ENCODE measurements at places on chromosomes 7 and 10. TPM values are rescaled to one million over a fixed set of nuclear protein-coding genes. Genes with fewer than 3 reads are reported as not detected.
A peak's percentile ranks its signal among the peaks of the same experiment; 100 is the strongest.

DNA sequence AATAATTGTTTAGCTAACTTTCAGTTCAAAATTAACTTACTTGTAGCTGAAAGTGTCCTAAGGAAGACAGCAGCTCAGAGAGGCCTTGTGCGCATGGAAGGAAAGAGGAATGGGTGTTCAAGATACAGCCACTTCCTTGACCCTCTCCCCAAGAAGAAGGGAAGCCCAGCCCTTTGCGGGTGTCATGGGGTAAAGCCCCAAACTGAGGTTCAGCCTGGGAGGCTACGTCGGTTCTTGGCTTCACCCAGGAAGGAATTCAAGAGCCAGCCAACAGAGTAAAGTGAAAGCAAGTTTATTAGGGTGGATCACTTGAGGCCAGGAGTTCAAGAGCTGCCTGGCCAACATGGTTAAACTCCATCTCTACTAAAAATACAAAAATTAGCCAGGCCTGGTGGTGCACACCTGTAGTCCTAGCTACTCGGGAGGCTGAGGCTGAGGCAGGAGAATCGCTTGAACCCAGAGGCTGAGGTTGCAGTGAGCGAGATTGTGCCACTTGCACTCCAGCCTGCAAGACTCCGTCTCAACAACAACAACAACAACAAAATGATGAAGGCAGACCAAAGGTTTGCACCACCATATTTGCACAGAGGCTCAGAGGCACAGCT is 15.9 kb downstream of the GPRIN2 start:
- peak; percentile 31 for DNase-seq

GRCh38 chr10:3185386-3185785 is 12.8 kb upstream of the PITRM1 start:
- no peak for DNase-seq

DNA sequence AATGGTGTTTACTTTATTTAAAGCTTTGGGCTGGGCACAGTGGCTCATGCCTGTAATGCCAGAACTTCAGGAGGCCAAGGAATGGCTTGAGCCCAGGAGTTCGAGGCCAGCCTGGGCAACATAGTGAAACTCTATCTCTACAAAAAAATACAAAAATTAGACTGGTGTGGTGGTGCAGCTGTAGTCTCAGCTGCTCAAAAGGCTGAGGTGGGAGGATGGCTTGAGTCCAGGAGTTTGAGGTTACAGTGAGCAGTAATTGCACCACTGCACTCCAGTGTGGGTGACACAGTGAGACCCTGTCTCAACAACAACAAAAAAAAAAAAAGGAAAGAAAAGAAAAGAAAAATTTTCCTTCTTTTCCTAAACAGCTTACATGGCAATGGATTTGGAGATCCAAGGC is 22.0 kb downstream of the SLC16A9 start:
- no peak for DNase-seq

GRCh38 chr7:1845536-1846311 is 175.6 kb downstream of the ELFN1 start:
- peak; percentile 9 for DNase-seq

- no peak for DNase-seq
Measured at GRCh38 chr10:15843695-15844094, 16.6 kb downstream of the MINDY3 start.

- no peak for DNase-seq
Measured at GRCh38 chr10:117311261-117311660, 64.0 kb downstream of the PDZD8 start.

DNA sequence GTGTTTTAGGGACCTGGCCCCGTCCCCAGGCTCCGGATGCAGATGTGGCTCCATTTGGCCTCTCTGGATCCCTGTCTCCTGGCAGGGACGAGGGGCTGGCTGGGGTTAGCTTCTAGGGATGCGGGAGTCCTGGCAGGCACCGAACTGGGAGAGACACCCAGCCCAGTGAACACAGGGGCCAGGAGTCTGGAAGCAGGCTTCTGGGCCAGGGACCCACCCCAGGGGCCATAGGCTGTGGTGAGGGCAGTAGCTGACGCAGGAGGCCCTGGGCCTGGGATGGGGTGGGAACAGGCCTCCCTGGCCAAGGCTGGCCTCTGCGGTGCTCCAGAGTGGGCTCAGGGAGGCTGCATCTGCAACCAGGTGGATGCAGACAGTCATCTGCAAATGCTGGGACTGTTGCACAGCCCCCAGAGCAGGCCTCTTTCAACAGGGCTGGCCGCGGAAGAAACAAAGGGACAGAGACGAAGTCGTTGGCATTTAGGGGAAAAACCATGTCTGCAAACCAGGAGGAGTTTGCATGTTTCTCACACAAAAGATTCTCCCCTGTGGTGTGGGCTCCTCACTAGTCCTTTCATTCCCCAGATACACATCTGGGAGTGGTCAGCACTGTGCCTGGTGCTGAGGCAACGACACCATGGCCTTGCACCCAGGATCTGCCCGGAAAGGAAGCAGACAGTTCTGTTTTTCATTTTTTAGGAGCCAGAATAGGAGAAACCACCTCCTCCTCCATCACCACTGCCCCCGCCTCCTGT is 36.4 kb upstream of the ZNF488 start:
- DNase-seq = no peak

GRCh38 chr10:27783660-27784059 is 38.0 kb upstream of the MKX start:
- DNase-seq = no peak

DNA sequence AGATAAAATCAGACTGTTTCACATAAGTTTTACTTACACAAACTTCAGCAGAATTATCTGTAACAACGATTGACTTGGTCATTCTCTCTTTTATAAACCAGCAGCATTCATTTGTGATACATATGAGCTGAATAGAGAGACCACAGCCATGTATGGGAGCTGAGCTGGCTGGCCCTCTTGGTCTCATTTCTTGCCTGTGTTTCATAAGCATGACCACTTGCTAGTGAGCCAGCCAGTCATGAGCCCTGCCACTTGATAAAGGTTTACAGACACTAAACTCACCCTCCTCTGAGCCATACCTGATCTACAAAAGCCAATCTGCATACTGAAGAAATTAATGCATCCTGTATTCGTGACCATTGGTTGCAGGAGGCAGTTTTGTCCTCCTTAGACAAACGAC is 82.1 kb downstream of the PKD1L1 start:
- DNase-seq = no peak

- DNase-seq = no peak
Measured at GRCh38 chr10:108957681-108958080, 965.6 kb downstream of the XPNPEP1 start.

DNA sequence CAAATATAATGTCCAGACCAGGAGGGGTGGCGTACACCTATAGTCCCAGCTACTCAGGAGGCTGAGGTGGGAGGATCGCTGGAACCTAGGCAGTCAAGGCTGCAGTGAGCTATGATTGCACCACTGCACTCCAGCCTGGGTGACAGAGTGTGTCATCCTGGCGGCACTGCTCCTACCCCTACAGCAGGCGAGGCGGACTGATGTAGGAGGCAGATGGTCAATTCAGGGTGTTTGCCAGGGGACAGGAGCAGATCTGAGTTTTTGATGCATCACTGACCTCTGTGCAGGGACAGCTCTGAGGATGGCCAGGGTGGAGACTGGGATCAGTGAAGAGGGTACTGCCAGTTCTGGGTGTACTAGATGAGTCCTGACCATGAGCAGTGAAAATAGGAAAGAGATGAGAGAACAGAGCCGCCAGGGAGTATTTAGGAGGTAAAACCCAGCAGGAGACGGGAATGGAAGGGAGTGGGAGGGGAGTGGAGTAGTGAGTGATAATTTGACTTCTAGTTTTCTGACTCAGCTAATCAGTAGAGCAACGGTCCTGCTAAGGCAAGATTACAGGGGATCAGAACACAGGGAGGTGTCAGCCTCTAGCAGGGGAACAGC is 75.3 kb downstream of the HIP1 start:
- no peak for DNase-seq

DNA sequence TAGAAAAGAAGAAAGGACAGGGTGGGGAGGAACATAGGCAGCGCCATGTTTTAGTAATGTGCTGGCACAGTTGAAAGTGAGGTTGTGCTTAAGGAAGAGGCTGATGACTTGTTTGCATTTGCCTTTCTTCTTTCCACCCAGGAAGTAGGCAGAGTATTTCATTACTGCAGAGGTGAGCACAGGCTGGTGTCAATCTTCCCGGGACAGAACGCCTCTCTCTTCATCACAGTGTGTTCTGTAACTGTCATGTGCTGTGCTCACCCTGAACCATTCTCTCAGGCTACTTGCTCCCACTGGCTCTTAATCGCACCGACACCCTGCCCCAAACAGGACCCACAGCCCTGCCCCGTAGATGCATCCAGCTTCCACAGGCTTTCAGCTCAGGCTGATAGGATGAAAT is 135.8 kb upstream of the YAE1 start:
- DNase-seq = no peak

DNA sequence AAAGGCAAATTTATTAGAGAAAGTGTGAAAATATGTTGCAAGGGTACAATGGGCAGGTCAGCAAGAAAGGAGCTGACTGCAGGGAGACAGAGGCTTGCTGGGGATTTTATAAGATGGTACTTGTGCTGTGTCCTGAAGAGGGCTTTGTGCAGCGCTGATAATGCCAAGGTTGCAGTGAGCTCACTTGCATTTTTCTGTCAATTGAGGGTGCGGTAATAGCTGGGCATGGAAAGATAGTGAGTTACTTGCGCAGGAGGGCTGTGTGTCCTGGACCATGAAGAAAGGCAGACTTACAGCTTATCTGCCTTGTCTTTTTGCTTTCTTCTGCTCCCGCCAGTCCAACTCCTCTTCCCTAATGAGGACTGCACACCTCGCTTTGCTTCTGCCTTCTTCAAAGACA is 12.5 kb downstream of the CDC123 start:
- no peak for DNase-seq

- DNase-seq = no peak
Measured at GRCh38 chr10:102275343-102275742, 30.0 kb downstream of the GBF1 start.

DNA sequence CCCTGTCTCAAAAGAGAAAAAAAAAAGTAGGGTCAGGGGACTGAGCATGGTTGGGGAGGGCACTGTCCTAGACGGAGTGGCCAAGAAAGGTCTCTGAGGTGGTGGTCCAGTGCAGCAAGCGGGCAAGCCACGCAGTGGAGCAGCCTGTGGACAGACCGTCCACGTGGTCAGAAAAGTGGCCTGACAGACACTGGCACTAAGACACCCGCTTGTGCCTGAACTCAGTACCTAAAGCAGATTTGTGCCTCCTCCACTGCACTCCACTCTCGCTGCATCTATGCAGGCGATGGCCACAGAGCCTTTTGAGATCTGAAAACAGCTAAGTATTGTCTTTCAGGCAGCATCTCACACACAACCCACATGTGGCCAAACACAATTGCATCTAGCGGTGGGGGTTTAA is 8.8 kb downstream of the ASB10 start:
- no peak for DNase-seq

DNA sequence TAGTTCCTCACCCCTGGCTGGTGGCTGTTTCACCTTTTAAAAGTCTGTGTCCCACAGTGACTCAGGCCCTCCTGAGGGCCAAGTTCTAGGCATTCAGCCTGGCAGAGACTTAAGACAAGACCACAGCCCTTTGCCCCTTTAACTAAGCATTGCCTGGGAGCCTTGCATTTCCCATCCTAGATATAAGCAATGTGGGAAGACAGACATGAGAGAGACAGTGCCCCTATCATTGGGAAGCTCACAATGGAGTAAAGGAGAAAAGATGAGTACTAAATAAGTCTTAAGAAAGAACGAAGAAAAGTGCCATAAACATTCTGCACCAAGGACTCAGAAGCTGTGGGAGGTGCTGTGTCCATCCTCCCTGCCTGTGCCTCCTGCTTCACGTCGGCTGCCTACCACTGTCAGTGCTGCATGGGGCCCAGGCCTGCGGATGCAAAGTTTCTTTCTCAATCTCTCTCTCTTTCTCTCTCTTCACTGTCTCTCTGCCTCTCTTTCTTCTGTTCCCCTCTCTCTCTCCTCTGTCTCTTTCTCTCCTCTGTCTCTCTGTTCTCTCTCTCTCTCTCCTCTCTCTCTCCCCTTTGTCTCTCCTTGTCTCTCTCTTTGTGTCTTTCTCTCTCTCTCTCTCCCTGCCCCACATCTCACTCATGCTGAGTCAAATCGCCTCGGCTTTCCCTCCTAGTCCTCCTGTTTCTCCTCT is 21.5 kb downstream of the GPRIN2 start:
- DNase-seq = no peak

GRCh38 chr10:21061982-21062381 is 164.9 kb upstream of the NEBL start:
- no peak for DNase-seq

DNA sequence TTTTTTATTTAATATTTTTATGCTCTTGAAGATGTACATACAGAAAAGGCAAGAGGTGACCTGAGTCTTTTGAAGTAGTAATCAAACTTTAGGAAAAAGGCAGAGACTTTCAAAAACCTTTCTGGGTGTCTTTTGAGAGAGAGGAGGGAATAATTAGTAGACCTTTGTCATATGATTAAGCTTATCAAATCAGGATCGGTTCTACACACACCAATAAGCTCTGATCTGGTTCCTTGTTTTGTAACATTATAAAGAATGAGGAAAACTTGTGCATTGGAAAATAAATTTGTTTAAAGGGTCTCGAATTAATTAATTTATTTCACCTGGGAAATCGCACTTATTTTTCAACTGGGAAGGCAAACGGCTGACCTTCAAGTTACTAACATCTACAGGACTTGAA is 11.9 kb downstream of the TWIST1 start:
- DNase-seq = no peak

DNA sequence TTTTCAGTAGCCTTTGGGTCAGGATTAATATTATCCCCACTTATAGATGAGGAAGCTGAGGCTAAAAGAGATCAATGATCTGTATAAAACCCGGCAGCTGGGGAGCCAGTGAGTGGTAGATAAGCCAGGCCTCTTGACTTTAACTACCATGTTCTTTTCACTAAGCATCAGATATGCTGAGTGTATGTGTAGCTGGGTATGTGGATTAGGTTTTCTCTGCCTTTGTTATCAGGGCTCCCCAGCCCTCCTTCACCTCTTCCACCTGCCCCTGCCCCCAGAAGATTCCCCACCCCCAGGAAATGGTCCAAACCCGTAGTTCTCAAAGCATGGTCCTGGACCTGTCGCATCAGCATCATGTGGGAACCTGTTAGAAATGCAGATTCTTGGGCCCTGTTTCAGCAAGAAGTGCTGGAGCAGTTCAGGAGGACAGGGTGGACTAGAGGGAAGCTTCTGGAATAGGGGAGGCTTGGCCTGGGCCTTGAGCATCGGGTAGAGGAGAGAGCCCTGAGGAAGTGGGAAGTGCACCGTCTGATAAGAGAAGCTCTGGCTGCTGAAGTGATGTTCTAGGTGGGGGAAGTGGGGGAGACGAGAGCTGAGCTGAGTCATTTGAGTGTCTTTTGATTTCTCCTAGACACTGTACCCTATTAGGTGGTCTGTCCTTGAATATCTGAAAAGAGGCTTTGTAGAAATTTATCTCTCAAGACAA is 101.3 kb downstream of the HIF1AN start:
- no peak for DNase-seq

- no peak for DNase-seq
Measured at GRCh38 chr7:10657837-10658236, 315.8 kb upstream of the PHF14 start.

GRCh38 chr7:68485253-68485917 is 1112.9 kb upstream of the AUTS2 start:
- no peak for DNase-seq

- DNase-seq = no peak
Measured at GRCh38 chr7:157445956-157446295, 109.1 kb downstream of the DNAJB6 start.

GRCh38 chr7:120603366-120603765 is 254.6 kb downstream of the TSPAN12 start:
- no peak for DNase-seq

The ACSM6 gene
- polyA plus RNA-seq = not detected

The GTPBP4 gene
- polyA plus RNA-seq = 41.7 TPM

The POLR2J3 gene
- polyA plus RNA-seq = 47.5 TPM

The LBX1 gene
- polyA plus RNA-seq = 0.04 TPM

The FAS gene
- polyA plus RNA-seq = 37.5 TPM

The LOXL4 gene
- 1.6 TPM for polyA plus RNA-seq

The MUC3A gene
- polyA plus RNA-seq = 1.5 TPM

The UPK3B gene
- 4.7 TPM for polyA plus RNA-seq
